ENCODE measurements at places on chromosomes 12 and 14. TPM values are rescaled to one million over a fixed set of nuclear protein-coding genes. Genes with fewer than 3 reads are reported as not detected.

- DNase-seq = no peak
- H3K4me3 ChIP-seq = peak within 1 kb of the TSS; percentile 56
- no peaks in the 10 kb centered on the region for H3K36me3 ChIP-seq
- no peak within 1 kb of the TSS for H3K27ac ChIP-seq
Measured at GRCh38 chr14:105168496-105168978, at the start of gene JAG2. Gene JAG2 (minus strand): TSS chr14:105168776. CDS start chr14:105168420, 356 bp downstream.

- H3K27ac ChIP-seq = peak overlapping the region; percentile 99
- H3K27me3 ChIP-seq = no peaks in the 10 kb centered on the region
- peaks cover 13% of the 10 kb centered on the region for H3K4me1 ChIP-seq
- DNase-seq = no peak
- no peaks in the 10 kb centered on the region for H3K36me3 ChIP-seq
- H3K4me3 ChIP-seq = peak overlapping the region; percentile 71
Measured at GRCh38 chr12:54016478-54016964, 7.7 kb downstream of the HOXC8 start.

DNA sequence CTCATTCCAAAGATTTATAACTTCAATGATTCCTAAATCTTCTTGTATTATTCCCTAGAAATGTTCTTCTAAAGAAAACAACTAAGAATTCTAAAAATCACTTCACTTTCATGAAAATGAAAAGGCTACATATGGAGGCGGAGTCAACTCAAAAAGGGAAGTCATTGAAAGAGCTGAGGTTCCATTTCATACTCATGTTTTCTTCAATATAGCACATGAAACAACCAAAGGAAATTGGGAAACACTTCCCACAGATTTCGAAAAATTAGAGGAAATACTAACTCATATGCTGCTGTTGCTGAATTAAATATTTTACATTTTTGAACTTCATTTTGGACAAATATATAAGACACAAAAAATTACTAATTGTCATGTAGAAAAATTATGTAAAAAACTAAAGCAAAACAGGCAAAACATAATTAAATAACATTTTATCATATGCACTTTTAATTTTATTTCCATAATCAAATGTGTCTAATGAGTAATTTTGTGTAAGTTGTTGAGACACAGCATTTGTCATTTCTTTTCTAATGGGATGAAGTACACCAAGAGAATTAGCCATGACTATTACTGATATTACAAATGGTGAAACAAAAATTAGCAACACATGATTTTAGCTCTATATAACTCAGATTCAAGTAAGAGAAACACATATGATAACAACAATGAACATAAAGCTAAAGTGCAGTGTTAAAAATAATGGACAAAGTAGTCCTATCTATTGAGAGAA lies at the start of gene CD163:
Gene CD163, minus strand, starts transcription at position 92 of the 730 bp plus-strand sequence. Its CDS starts 87 bp downstream, at position 5.
- H3K27ac ChIP-seq = no peak within 1 kb of the TSS
- H3K27me3 ChIP-seq = no peaks in the 10 kb centered on the region
- peak within 1 kb of the TSS; percentile 17 for H3K4me3 ChIP-seq

DNA sequence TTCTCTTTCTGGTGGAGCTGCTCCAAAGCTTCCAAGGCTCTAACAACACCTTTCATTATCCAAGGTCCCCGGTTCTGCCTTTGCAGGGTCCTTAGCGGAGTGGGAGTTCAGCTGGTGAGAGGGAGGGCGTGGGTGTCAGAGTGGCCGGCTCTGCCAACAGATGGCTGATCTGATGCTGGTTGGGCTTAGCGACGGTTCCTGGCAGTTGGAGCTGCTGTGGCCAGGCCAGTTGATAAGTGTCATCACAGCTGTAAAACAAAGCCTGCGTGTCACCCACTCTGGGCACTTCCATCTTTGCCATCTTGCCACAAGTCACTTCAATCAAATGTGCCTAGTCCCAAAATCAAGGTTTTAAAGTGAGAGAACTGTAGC lies 36.3 kb downstream of the RIN3 start:
- no peaks in the 10 kb centered on the region for H3K27me3 ChIP-seq
- no peaks in the 10 kb centered on the region for H3K36me3 ChIP-seq
- peaks cover 4% of the 10 kb centered on the region for H3K4me1 ChIP-seq
- H3K27ac ChIP-seq = peak overlapping the region; percentile 48
- no peak for DNase-seq

DNA sequence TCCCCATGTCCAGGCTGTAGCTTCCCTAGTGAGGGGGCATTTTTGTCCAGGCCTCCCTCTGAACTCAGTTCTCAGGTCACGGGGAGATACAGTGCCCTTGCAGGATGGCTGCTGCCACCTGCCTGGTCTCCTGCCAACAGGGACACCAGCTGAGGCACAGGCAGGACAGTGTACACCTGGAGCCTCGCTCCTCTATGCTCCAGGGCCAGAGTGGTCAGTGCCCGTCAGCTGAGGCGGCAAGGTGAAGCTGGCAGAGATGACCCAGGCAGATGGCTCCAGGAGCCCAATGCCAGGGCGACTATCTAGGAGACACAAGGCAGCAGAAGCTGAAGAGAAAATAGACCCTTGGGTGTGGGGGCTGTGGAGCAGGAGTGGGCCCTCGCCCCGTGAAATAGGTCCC lies 12.6 kb downstream of the TUBA1C start:
- no peaks in the 10 kb centered on the region for H3K27me3 ChIP-seq
- no peak overlapping the region for H3K27ac ChIP-seq
- no peaks in the 10 kb centered on the region for H3K36me3 ChIP-seq
- DNase-seq = no peak

- no peaks in the 10 kb centered on the region for H3K4me1 ChIP-seq
- no peak overlapping the region for H3K4me3 ChIP-seq
- H3K27me3 ChIP-seq = no peaks in the 10 kb centered on the region
- peak overlapping the region; percentile 39 for H3K27ac ChIP-seq
- no peaks in the 10 kb centered on the region for H3K36me3 ChIP-seq
Measured at GRCh38 chr12:75784591-75784990, 247.0 kb downstream of the PHLDA1 start.

DNA sequence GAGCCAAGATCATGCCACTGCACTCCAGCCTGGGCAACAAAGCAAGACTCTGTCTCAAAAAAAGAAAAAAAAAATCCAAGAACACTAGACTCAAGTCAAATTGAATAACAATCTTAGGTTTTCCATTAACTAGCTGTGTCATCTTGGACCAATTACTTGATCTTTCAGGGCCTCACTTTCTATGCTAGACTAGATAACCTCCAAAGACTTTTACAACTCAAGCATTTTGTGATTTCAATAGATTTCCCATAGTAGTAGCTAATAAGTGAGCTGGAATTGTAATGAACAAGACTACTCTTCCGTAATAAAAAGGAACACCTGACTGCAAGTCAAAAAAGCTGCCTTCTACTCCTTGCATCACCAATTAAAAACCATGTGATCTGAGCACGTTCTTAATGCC lies 127.0 kb upstream of the SSTR1 start:
- no peak overlapping the region for H3K4me3 ChIP-seq
- no peaks in the 10 kb centered on the region for H3K36me3 ChIP-seq
- H3K27ac ChIP-seq = no peak overlapping the region
- no peaks in the 10 kb centered on the region for H3K27me3 ChIP-seq
- DNase-seq = no peak
- H3K4me1 ChIP-seq = no peaks in the 10 kb centered on the region

DNA sequence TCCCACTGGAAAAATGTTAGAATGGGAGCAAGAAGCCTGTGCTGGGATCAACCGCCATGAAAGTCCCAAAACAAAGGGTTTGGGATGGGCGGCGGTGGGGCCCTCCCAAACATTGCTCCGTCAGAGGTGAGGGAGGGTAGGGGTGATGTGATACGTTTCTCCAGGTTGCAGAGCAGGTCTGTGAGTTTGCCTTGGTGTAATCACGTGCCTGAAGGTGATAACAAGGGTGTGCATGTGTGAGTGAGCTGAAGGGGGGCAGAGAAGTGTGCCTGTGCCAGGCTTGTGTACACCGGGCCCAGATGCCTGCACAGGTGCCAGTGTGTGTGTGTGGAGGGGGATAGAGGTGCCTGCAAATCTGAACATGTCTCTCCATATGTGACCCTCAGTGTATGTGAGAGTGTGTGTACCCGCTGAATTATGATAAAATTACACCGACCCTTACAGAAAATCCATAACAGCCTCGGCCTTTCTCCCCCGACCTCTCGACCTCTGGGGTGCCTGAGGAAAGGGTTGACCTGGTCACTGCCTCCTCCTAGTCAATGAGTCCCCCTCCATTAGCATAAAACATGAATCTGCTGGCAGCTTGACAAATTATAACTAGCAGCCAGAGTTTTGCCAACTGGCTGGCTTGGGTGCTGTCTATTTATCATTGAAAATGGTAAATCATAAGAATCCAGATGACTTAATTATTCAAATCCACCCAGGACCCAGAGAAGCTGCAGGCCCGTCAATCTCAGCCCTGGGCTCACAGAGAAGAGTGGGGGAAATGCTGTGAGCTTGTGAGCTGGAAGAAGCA lies 55.6 kb downstream of the SMUG1 start:
- H3K27ac ChIP-seq = peak overlapping the region; percentile 45
- no peaks in the 10 kb centered on the region for H3K27me3 ChIP-seq
- H3K36me3 ChIP-seq = no peaks in the 10 kb centered on the region
- no peak for DNase-seq

- no peak overlapping the region for H3K4me3 ChIP-seq
- no peak overlapping the region for H3K27ac ChIP-seq
- DNase-seq = no peak
- H3K36me3 ChIP-seq = no peaks in the 10 kb centered on the region
Measured at GRCh38 chr12:91523831-91524230, 341.2 kb upstream of the DCN start.

GRCh38 chr12:119780786-119781434 lies 96.2 kb downstream of the CIT start:
- DNase-seq = no peak
- H3K4me1 ChIP-seq = no peaks in the 10 kb centered on the region
- no peaks in the 10 kb centered on the region for H3K27me3 ChIP-seq
- no peak overlapping the region for H3K27ac ChIP-seq

- H3K27me3 ChIP-seq = no peaks in the 10 kb centered on the region
- DNase-seq = no peak
- no peak overlapping the region for H3K4me3 ChIP-seq
- no peaks in the 10 kb centered on the region for H3K36me3 ChIP-seq
- H3K27ac ChIP-seq = no peak overlapping the region
Measured at GRCh38 chr12:50181691-50182090, 14.5 kb upstream of the CERS5 start.

- no peaks in the 10 kb centered on the region for H3K36me3 ChIP-seq
- no peaks in the 10 kb centered on the region for H3K27me3 ChIP-seq
- H3K27ac ChIP-seq = no peak overlapping the region
- H3K4me1 ChIP-seq = no peaks in the 10 kb centered on the region
Measured at GRCh38 chr12:25728056-25728595, 175.0 kb upstream of the LMNTD1 start.

DNA sequence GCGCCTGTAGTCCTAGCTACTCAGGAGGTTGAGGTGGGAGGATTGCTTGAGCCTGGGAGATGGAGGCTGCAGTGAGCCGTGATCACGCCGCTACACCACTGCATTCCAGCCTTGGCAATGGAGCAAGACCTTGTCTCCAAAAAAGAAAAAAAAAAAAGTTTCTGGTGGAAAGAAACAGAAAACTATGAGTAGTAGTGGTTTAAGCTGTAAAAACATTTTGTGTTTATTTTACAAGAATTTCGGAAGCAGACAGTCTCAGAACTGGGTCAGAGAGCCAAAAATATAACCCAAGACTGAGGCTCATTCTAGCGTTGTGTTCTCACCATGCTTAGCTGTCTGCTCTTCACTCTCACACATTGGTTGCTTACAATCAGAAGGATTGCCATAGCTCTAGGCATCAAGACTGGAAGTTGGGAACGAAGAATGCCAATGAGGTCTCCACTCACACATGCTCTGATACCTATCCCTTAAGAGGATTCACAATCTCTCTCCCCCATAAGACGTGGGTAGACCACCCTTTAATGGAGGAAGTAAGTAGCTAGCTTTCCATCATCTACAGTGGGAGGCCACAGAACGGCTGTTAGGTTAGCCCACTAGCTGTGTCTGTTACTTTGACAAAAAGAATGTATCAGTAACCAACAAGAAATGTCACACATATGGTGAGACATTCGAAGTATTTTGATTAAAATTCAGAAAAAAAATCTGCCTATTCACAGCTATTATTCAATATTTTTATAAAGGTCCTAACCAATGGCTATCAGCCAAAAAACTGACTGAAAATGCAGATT lies 117.6 kb upstream of the RASSF8 start:
- H3K27ac ChIP-seq = no peak overlapping the region
- H3K27me3 ChIP-seq = no peaks in the 10 kb centered on the region
- H3K4me3 ChIP-seq = no peak overlapping the region
- no peak for DNase-seq

GRCh38 chr14:65187421-65188049 lies 85.2 kb upstream of the MAX start:
- no peak overlapping the region for H3K27ac ChIP-seq
- H3K36me3 ChIP-seq = no peaks in the 10 kb centered on the region
- H3K4me1 ChIP-seq = no peaks in the 10 kb centered on the region
- H3K27me3 ChIP-seq = no peaks in the 10 kb centered on the region
- DNase-seq = no peak

GRCh38 chr14:102279688-102280348 lies 25.1 kb downstream of the MOK start:
- H3K27me3 ChIP-seq = no peaks in the 10 kb centered on the region
- H3K4me3 ChIP-seq = no peak overlapping the region
- no peaks in the 10 kb centered on the region for H3K36me3 ChIP-seq
- H3K4me1 ChIP-seq = no peaks in the 10 kb centered on the region

DNA sequence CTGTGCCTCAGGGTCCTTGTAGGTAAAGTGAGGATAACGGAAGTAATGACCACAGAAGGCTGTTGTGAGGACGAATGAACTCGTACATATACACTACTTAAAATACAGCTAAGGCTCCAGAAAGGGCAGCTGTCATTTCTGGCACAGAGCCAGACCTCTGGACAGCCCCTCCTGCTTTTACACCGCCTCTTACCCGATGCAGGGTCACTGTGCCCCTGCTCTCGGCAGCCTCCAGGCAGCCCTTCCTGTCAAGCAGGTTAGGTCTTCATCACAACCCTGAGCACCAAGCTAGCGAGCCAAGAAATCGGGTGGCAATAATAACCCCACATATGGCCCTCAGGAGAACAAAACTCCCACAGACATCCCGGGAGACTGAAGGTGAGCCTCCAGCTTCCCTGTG lies 8.5 kb downstream of the TMEM229B start:
- H3K4me3 ChIP-seq = no peak overlapping the region
- no peaks in the 10 kb centered on the region for H3K27me3 ChIP-seq
- DNase-seq = peak; percentile 46
- peak overlapping the region; percentile 85 for H3K27ac ChIP-seq

- H3K4me1 ChIP-seq = peaks cover 6% of the 10 kb centered on the region
- peak overlapping the region; percentile 89 for H3K27ac ChIP-seq
- no peaks in the 10 kb centered on the region for H3K27me3 ChIP-seq
- H3K4me3 ChIP-seq = no peak overlapping the region
Measured at GRCh38 chr12:79546466-79547043, 144.2 kb downstream of the PAWR start.

DNA sequence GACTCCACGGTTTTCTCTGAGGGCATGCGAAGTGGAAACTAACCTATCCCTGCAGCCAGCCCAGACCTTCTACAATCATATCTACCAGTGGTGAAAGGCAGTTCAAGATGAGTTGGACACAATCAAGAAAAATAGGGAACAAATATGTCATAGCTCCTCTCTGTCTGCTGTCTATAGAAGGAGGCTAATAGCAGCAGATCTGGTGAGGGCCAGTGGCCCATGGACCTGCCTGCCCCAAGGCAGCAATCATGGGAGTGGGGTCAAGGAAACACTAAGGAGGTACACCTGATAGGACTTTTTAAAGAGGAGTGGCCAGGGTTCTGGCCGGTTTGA lies 149.5 kb downstream of the PRKCH start:
- no peaks in the 10 kb centered on the region for H3K27me3 ChIP-seq
- no peak overlapping the region for H3K27ac ChIP-seq
- no peak overlapping the region for H3K4me3 ChIP-seq
- no peaks in the 10 kb centered on the region for H3K36me3 ChIP-seq
- no peaks in the 10 kb centered on the region for H3K4me1 ChIP-seq

The FGF6 gene
- not detected for total RNA-seq

The KLHL33 gene
- total RNA-seq = 0.29 TPM

The CABP1 gene
- 2.3 TPM for total RNA-seq

The VAMP1 gene
- total RNA-seq = 11.1 TPM

The CCDC197 gene
- not detected for total RNA-seq

Measured in breast epithelium (tissue), 4 donors.